Activated naive CD4-positive, alpha-beta T cell treated with anti-CD3 and anti-CD28 coated beads, Interleukin-2, amount 50 U/mL, for 16 hours (primary cell): ENCODE measurements at places on chromosomes 3 and 15.

- no peak for DNase-seq
Observed at GRCh38 chr15:63870043-63870394, 36.3 kb upstream of the HERC1 start.

GRCh38 chr15:36161771-36162212 is 417.6 kb upstream of the CDIN1 start:
- DNase-seq: no peak

DNA sequence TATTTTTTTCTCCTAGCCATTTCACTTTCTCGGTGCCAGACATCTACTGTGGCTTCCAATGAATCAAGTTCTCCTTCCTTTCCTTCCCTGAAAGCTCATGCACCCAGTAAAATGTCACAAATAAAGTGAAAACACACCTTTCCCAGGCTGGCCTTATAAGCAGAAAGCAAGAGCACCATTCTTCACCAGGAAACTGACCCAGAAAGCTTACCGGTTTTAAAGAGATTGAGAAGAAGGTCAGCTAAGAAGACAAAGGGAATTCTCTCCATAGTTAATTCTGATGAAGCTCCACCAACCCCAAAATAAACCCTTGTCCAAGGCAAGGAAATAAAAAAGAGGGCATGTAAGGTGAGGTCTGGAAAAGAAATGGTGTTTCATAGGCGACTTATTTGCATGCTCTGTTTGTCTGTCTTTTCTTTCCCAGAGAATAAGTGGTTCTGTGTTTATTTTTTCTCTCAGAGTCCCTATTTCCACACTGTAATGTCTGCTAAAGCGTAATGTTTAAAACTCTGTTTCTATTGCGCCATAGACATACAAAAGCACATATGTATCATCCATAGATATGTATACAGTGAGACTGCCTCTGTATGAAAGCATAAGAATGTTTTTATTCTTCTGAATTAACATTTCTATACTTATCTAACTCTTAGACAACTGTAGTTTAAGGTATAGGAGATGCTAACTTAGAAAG is 2.8 kb downstream of the LSAMP start:
- no peak for DNase-seq

GRCh38 chr3:73805435-73805834 is 180.7 kb upstream of the PDZRN3 start:
- DNase-seq: no peak

DNA sequence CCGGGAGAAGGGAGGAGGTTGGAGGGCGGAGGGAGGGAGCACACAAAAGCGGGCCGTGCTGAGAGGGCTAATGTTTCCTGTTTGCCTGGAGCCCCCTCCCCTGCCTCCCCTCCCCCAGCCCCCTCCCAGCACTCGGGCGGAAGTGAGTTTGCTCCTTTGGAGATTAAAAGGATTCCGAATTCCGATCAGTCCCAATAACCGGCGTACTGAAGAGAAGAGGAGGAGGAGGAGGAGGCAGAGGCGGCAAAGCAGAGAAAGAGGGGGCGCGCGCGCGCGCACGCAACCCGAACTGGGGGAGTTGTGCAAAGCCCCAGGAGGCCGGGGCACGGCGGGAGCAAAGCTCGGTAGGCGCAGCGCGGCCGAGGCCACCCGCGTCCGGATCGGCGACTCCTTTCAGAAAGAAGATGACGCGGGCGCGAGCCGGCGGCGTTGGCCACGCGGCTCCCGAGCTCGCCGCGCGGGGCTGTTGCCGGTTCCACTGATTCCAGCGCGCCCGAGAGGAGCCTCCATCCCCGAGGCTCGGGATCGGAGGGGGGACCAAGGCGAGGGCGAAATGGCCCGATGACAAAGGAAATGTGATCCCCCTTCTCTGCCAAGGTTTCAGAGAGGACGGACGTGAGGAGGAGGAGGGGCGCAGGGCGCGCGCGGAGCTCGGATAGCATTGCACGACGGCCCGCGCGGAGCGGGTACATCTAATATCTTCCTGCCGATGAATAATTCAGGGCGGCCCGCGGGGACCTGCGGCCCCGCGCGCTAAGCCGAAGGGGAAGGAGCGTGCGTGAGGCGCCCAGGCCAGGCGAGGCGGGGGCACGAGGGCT is 1.1 kb upstream of the TRIM71 start:
- peak; percentile 22 for DNase-seq
